Fibroblast of pulmonary artery (primary cell): ENCODE measurements at places on chromosomes 11 and 22.

GRCh38 chr11:43234881-43235280 is 76.9 kb upstream of the API5 start:
- DNase-seq, result no peak

DNA sequence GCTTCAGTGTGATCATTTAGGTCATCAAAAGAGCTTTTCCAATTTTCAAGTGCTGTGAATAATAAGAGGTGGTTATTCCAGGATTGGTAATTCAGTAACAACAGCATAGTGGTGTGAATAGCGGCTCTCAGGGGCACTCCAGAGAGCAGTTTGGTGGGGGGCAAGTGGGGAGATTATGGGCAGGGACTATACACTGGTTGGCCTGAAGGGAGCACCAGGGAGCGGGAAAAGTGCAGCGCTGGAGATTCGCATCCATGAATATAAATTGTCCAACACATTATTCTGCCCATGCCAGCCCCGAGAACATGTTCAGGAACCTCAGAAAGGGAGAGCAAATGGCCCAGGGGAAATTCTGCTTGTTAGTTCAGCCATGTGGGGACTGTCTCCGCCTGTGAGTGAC is 37.9 kb downstream of the OR6Q1 start:
- DNase-seq, result no peak

- DNase-seq, result no peak
Measured at GRCh38 chr11:6482441-6482840, 1.1 kb downstream of the TIMM10B start.

- no peak for DNase-seq
Measured at GRCh38 chr11:134536677-134537076, 124.6 kb upstream of the B3GAT1 start.

DNA sequence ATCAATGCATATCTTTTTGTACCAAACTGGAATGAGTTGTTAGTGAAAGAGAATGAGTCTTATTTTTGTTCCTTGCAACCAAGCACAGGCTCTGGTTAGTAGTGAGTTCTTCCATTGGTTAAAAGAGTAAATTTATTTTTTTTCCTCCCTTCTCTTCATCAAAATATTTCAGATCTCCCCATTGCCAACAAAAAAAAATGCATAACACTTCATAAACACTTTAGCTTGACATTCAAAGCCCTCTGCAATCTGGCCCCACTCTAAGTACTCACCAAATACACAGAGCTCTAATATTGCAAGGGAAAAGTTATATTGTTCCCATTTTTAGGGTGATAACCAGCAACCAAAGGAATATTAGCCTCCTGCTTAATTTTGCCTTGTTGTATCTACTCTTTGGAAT is 333.0 kb upstream of the LUZP2 start:
- DNase-seq, result no peak

DNA sequence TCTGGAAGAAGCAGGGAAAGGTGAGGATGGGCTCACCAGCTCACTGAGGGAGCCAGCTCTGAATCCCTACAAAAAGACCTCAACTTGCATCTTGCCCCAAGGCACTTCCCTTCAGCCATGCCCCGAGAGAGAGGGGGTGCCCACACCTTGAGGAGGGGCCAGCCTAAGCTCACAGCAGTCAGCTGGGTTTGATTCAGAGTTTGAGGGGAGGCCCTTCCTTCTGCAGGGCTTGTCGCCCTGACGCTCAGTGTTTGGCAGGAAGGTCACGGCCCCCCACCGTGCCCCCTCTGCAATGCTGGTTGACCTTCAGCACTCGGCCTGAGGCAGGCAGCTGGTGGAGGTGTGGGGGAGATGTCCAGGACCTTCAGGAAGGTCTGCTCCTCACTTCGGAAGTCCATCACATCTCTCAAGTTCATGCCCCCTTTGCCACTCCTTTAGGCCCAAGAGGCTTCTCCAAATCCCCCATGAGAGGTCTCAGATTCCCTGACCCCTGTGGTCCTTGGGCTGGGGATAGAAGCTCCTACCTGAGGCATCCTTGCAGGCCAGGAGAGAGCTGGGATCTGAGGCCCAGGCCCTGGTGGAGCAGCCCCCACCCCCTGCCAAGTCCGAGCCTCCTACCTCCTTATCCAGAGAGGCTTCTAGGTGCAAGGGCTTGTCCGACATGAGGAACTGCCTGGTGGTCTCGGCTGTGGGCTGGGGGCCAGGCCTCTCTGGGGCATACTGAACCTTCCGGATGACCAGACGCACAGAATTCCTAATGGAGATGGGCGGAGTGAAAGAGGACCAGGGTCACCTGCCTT is 37.6 kb downstream of the TPBGL start:
- no peak for DNase-seq

- DNase-seq, result no peak
Measured at GRCh38 chr22:35410663-35411034, 10.7 kb downstream of the MCM5 start.

- DNase-seq, result peak; percentile 30
Measured at GRCh38 chr11:41879214-41879613, 419.8 kb upstream of the LRRC4C start.

DNA sequence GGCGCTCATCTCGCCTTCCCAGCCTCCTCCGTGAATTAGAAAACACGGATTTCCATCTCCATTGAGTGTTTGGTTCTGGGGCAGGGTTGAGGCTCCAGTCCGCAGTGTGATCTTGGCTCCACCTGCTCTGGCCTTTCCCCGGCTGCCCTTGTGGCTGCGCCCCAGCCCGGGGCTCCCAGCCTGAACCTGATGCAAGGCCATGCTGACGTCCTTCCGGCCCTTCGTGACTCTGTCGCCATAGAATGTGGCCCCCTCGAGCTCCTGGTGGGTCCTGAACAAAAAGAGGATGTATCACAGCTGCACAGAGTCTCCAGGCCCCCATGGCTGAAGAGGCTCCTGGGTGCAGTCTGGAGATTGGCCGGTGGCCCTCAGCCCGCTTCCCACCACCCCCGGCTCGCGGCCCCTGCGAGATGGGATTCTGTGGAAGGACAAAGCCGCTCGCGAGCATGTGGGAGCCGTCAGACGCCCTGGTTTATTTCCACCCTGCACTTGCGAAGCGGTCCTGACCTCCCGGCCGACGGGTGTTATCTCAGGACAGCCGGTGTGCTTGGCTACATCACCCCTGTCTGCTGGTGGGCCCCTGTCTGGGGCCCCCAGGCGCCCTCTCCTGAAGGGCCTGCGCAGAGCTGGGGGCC is 1214.0 kb downstream of the BRD1 start:
- no peak for DNase-seq

- no peak for DNase-seq
Measured at GRCh38 chr11:44883277-44883676, 67.4 kb downstream of the TP53I11 start.

DNA sequence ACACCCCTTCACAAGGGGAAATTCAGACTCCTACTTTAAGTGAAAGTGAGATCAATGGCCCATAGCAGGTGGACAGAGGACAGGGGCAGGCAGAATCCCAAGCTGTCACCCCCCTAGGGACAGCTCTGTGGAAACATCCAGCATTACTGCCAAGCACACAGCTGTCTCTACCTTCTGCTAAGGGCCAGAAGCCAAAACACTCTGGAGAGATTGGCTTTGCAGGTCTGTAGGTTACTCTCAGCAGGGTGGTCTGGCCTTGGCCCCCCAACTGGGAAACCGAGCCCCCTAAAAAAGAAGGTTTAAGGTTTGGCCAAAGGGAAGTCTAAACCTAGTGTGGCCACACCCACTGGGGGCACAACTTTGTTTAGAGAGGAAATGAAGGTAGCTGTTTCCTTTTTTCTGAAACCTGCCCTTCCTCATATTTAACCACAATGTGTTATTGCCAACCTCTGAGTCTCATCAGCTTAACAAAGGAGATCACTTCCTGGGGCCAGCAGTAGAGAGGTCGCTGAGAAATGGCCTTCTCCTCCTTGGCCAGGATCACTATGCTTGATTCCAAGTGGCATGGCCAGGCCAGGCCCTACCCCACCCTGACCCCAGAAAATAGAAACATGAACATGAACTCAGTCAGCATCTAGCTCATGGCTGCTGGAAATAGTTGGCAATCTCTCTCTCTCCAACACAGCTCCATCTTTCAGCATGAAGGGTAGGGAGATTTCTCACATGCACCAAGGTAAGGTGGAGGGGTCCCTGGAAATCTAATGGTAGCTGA is 25.9 kb upstream of the SCARF2 start:
- no peak for DNase-seq

DNA sequence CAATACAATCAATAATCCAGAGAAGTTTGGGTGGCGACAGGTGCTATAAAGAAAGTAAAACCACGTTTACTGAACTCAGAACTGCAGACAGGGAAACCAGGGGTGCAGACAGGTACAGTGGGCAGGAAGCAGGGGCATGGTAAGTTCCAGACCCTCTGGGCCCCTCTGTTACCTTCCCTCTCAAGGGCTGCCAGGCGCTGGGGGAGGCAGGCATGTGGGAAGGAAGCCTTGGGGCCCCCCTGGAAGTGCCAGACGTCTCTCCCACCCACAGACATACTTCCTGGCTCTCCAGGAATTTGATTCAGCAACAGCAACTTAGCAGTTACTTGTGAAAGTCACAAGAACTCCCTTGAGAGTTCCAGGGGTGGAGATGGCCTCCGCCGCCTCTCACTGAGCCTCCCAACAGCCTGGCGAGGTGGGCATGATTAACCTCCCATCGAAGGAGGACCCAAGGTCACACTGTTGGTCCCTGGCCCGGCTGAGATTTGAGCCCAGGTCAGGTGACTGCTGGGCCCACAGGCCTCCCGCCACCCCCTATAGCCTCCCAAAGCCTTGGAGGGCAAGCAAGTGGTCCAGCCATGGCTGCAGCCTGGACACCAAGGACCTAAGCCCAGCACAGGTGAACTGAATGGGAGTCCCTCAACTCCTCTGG is 14.1 kb upstream of the TSKU start:
- DNase-seq, result peak; percentile 43

GRCh38 chr11:60887556-60887955 is 18.8 kb downstream of the PRPF19 start:
- DNase-seq, result peak; percentile 73

- DNase-seq, result no peak
Measured at GRCh38 chr11:20070459-20070858, 89.8 kb downstream of the DBX1 start.

DNA sequence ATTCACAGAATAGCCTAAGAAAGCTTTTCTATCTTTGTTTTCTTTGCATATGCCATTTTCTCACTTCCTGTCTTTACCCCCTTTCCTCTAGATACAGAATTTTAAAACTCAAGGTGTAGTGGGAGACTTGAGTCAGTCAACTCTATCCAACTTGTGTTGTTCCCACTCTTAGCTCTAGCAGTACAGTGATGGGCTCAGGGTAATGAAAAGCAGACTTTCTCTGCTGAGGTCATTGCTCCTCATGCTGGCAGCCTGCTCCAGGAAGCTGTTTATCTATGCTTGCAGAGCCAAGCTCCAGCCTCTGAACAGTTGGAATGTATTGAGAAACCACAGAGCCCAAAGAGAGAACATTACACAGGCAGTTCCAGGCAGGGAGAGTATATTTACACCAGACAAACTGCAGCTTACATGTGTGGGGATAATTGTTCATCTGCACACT is 68.1 kb downstream of the CSTPP1 start:
- peak; percentile 97 for DNase-seq

DNA sequence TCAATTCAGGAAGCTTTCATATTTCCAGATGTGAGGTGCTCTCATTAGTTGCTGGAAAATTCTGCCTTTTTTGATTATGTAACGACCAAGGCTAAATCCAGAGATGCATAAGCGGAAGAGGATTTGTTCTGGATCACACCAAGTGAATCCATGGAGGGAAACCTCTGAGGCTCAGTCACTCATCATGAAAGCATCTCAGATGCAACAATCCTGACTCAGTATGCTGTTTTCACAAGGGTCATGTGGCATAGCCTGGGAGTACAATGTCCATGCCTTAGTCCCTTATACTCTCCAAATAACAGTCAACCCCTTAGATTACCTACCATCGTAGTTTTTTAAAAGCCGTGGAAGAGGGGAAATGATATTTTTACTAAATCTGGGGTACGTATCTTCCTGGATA is 445.6 kb downstream of the NTM start:
- no peak for DNase-seq

- DNase-seq, result no peak
Measured at GRCh38 chr11:134555510-134555909, 143.5 kb upstream of the B3GAT1 start.
